Spinal cord (tissue), 10 donors: ENCODE measurements at places on chromosomes 1 and 21. TPM values are rescaled to one million over a fixed set of nuclear protein-coding genes. Genes with fewer than 3 reads are reported as not detected.

DNA sequence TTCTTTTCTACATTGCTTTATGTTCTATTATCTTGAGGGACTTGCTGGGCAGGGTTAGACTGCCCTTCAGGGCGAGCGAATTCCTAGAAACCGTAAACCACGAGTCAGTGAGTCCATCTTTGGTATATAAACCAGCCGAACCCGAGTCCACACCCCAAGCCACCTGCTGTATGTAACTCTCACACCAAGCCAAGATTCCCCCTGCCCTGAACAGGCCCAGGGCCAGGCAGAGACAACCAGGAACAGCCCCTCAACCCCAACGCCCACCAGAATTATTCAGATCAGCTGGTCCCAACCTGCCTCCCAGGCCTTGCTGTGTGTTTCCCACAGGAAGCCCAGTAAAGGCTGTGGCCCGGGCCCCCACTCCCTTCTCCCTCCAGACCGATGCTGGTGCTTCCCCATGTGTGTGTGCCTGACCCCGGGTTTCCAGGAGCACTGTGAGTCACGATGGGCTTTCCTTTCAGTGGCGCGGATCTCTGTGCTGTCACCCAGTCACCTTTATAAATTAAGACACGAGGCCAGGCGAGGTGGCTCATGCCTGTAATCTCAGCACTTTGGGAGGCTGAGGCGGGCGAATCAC, 17.1 kb downstream of the KIF17 start:
- DNase-seq: no peak

GRCh38 chr21:34574601-34575529, 40.0 kb downstream of the RCAN1 start:
- DNase-seq: no peak

- peak; percentile 11 for DNase-seq
Measured at GRCh38 chr1:39981945-39982344, 27.0 kb downstream of the MFSD2A start.

GRCh38 chr1:179917601-179918429, 35.7 kb downstream of the TOR1AIP1 start:
- no peak for DNase-seq

DNA sequence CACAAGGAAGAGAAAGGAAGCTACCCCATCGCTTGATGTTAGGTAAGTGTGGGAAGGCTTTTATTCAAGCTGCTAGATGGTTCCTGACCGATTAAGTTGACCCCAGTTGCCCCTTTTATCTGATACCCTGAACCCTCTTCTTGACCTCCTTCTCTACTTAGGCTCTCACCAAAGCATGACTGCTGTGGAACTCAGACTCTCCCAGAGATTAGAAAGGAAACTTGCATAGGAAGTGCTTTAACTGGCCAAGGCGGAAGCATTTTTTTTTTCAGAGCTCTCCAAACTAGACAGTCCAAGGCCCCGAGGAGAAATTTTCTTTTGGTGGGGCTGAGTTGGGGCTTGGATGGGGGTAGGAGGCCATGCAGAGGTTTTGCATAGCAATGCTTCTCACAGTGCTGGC, 101.3 kb upstream of the USP24 start:
- no peak for DNase-seq

- DNase-seq: no peak
Measured at GRCh38 chr1:169779150-169779549, 15.6 kb downstream of the METTL18 start.

GRCh38 chr1:183048087-183049085, 25.2 kb downstream of the LAMC1 start:
- DNase-seq: no peak

DNA sequence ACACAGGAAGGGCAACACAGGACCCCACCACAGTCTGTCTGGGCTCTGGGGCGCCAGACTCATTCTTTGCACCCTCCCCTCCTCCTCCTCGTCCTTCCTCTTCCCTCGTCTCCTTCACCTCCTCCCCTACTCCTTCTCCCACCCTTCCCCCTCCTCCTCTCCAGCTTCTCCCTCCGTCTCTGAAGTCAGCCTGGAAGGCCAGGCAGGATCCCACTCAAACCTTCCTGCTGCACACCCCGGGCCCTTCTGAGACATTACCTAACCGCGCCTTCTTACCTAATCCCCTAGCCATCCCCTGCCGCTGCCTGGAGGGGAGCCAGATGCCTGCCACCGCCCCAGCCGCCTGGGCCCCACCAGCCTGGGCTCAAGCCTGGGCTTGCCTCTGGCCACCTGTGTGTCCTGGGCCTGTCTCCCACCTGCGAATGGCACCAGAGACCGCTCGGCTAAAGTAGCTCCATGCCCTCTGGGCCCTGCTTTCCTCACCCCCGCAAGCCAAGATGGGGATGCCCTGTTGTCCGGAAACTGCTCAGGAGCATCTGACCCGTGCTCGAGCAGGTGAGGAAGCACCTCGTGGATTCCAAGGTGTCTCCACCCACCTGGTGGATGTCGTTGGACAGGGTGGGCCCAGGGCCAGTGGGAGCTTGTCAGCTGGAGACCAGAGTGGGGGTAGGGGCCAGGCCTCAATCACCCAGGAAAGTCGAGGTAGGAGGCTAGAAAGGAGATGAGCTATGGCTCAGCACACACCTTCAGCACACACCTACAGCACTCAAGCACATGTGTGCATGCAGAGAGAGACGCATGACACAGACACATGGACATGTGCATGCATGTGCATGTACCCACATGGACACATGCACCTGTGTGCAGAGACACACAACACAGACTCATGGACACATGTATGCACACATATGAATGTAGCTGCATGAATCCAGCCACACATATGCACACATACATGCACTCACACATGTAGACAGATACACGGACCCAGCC, 31.9 kb downstream of the WNT9A start:
- no peak for DNase-seq

GRCh38 chr1:37892151-37893047, 33.0 kb upstream of the MTF1 start:
- DNase-seq: no peak

DNA sequence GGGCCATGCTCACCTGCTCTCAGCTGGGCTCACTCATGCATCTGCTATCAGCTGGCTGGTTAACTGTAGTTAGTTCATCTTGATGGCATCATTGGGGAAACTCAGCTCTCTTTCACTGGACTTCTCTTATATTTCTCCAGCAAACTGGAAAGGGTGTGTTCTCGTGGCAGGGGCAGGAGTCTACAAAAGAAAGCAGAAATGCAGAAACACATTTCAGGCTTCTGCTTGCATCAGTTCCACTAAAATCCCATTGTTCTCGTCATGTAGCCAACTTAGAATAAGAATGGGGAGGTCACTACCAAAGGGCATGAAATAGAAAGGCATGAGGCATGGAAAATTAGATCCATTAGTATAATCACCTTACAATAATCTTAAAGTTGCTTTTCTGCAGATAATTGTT, 207.3 kb downstream of the NRIP1 start:
- no peak for DNase-seq

GRCh38 chr1:96554364-96554763, 167.2 kb upstream of the PTBP2 start:
- DNase-seq: no peak

- no peak for DNase-seq
Measured at GRCh38 chr1:53078333-53079101, 16.5 kb downstream of the PODN start.

DNA sequence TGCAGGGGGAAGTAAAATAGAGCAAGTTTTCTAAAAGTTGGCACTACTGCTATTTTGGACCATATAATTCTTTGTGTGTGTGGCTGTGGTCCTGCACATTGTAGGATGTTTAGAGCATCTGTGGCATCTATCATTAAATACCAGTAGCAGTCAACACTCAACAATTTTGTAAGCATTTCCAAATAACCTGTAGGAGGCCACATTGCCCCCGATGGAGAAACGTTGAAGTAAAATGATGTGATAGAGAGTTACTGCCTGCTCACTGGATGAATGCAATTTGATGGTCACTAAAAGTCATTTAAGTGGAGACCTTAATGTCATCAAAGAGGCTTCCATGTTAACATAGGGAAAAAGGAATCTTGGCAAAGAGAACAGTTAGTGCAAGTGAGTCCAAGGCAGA, 560.8 kb downstream of the NEGR1 start:
- no peak for DNase-seq

DNA sequence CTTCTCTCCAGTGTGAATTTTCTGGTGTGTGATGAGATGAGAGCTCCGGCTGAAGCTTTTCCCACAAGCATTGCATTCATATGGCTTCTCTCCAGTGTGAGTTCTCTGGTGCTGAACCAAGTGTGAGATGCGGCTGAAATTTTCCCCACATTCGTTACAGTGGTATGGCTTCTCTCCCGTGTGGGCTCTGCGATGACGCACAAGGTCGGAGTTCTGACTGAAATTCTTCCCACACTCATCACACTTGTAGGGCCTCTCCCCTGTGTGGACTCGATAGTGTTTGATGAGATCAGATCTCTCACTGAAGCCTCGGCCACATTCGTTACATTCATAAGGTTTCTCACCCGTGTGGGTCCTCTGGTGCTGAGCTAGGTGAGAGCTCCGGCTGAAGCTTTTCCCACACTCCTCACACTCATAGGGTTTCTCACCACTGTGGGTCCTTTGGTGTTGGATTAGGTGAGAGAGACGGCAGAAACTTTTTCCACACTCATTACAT, 7.4 kb downstream of the ZNF436 start:
- no peak for DNase-seq

DNA sequence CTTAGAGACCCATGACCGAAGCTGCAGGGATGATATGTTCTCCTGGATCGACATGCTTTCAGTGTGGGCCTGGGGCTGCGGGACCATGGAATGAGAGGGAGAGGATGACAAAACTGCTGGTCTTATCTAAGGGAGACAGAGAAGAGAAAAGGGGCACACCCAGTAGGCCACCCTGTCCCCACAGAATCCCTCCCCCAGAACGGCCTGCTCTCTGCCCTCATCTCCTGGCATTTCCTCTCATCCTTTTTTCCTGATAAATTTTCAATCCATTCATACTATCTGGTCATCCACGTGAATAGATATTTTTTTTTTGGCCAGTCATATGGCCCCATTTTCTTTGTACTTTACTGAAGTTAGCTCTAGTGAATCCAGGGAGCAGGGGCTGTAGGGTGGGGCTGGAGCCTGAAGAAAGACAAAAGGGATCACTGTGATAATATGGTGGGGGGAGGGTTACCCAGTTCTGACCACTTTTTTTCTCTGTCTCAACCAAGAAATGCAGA, at the start of gene PKLR:
TSS of gene PKLR (minus strand) at position 97 of the 500 bp plus-strand sequence. CDS start at position 54, 43 bp downstream.
- DNase-seq: no peak

- no peak for DNase-seq
Measured at GRCh38 chr1:203028784-203029553, 2.7 kb downstream of the PPFIA4 start.

DNA sequence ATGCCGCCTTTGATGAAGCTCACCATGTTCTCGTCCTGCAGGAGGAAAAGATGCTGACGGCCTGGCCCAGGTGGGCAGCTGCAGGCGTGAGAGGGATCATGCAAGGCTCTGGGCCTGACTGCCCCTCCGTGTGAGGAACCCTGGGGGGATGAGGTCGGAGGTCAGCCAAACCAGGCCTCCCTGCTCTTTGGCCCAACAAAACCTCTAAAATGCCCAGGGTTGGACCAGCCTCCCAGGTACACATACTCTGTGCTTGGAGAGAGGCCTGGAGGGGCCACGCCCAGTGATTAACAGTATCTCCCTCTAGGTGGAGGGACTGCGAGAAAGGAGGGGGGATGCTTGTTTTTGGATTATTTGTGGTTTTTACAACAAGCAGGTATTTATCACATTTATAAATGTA, 21.1 kb downstream of the TTC39A start:
- DNase-seq: no peak

DNA sequence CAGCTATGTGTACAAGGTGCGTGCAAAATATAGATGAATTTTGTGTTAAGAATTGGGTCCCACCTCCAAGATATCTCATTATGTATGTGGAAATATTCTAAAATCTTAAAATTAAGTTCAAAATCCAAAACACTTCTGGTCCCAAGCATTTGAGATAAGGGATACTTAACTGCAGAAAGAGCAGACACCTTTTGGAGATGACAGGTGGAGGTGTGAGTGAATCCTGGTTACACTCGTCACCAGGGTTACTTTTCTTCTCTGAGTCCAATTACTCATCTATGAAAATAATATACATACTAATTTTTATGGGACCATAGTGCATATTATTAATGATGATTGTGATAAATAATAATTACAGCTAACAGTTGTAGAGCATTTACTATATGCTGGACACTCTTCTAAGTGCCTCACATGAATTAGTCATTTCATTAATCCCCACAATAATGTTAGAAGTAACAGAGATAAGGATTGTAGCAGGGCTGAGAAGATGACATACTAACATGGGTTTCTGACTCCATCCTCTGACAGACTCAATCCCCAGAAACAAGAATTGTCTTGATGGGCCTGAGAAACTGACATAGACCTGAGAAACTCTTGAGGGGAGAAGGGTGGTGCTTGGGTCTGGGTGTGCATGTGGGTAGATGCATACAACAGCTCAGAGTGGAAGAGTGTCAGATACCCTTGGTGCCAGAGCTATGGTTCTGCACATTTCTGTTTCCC, 8.3 kb upstream of the FASLG start:
- no peak for DNase-seq

- DNase-seq: no peak
Measured at GRCh38 chr1:234645964-234646363, 36.0 kb upstream of the IRF2BP2 start.

DNA sequence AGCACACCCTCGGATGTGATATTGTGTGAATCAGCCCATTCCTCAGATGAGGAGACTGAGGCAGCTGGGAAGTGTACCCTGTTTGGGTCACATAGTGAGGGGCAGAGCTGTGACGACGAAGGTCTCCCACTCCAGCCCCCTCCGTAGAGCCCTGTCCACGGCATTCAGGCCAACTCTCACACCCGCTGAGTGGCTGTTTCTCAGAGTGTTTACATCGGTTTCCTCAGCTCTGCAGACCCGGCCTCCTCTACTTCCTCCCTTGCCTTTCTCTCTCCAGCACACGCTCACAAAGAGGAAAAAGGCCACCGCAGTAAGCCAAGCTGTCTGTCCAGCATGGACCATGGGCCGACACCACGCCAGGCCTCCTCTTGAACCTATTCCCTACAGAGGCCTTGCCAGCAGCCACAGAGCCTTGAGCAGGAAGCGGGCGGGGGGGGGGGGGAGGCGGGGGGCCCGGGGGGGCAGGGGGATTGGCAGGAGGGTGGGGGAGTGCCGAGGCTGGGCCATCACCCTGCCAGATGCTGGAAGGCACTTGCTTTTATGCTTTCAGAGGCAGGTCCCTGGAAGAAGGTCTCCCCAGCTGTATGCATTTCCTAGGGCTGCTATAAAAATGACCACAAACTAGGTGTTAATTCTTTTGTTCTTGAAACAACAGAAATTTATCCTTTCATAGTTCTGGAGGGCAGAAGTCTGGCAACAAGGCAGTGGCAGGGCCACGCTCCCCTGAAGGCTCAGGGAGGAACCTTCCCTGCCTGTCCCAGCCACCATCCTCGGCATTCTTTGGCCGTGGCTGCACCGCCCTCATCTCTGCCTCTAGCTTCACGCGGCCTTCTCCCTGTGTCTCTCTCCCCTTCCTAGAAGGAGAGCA, 178.4 kb downstream of the PSMG1 start:
- DNase-seq: no peak

PARK7 gene
- total RNA-seq: 322 TPM

S100A7A gene
- total RNA-seq: not detected

MLLT11 gene
- 54.3 TPM for total RNA-seq

SUSD4 gene
- total RNA-seq: 38.4 TPM

ARV1 gene
- 28.7 TPM for total RNA-seq

NPPA gene
- total RNA-seq: 0.61 TPM

UBE2U gene
- total RNA-seq: not detected

CLCA2 gene
- total RNA-seq: 0.06 TPM

SIK1 gene
- 4.7 TPM for total RNA-seq

SPRR3 gene
- not detected for total RNA-seq

ANKRD35 gene
- total RNA-seq: 3.7 TPM

VAV3 gene
- total RNA-seq: 13.6 TPM

AGBL4 gene
- total RNA-seq: 6.8 TPM

TMEM269 gene
- total RNA-seq: 0.30 TPM

TLCD4 gene
- 29.8 TPM for total RNA-seq

EDN2 gene
- not detected for total RNA-seq

TMEM50A gene
- total RNA-seq: 111 TPM

CBS gene
- 29.1 TPM for total RNA-seq

AMPD1 gene
- total RNA-seq: not detected
